Stimulated activated CD4-positive, alpha-beta T cell treated with anti-CD3 and anti-CD28 coated beads, TNF-alpha, amount 100 ng/mL, for 1 hour (primary cell): ENCODE measurements at places on chromosomes 6 and 20.

GRCh38 chr6:46891252-46891795, 30.4 kb downstream of the ADGRF5 start:
- DNase-seq: no peak

DNA sequence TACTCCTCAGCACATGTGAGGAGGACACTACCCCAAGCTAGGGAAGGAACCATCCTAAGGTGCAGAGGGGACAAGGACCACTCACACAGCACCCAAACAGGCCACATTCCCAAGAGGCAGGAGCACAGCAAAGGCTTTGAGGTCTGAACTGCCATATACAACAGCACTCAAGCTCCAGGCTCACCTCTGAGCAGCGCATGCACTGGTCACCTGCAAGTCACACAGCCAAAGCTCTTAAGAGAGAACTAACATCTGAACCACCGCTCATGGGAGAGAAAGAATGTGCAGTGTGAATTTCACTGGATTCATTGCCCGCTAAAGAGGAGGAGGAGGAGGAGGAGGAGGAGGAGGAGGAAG, 31.0 kb downstream of the NPEPL1 start:
- DNase-seq: no peak

DNA sequence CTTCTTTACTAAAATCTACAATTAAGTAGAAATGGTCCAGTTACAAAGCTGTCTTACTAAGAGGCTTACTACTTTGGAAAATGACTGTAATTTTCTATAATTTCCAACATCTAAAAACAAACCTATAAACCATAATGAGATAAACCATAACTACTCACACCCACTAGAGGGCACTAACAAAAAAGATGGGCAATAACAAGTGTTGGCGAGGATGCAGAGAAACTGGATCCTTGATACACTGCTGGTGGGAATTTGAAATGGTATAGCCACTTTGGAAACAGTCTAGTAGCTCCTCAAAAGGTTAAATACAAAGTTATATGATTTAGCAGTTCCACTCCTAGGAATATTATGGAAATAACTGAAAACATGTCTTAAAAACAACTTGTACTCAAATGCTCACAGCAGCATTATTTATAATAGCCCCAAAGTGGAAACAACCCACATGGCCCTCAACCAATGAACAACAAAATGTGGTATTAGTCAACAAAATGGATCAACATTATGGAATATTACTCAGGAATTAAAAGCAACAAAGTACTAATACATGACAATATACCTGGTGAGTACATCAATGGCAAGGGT, 50.6 kb downstream of the GJA10 start:
- DNase-seq: no peak

- no peak for DNase-seq
These were observed 381.1 kb upstream of the ZFP64 start for GRCh38 chr20:52572687-52573086.

- no peak for DNase-seq
These were observed 34.7 kb downstream of the SOBP start for GRCh38 chr6:107524626-107525025.

DNA sequence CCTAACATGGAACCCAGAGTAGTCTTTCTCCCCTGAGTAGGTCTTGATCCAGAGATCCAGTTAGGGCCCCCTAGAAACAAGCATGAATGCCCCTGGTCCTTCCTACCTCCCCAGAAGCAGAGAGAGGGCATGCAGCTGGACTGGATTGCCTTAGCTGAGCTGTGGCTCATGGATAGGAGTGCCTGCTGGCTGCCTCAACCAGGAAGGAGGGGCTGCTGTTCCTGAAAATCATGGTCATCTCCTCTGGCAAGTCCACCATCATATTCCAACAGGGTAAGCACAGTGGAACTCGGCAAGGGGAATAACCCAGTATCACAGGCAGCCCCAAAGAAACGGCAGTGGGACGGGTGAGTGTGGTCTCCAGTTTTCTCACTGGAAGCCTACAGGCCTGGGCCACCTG, 53.1 kb upstream of the ENTPD6 start:
- DNase-seq: no peak

DNA sequence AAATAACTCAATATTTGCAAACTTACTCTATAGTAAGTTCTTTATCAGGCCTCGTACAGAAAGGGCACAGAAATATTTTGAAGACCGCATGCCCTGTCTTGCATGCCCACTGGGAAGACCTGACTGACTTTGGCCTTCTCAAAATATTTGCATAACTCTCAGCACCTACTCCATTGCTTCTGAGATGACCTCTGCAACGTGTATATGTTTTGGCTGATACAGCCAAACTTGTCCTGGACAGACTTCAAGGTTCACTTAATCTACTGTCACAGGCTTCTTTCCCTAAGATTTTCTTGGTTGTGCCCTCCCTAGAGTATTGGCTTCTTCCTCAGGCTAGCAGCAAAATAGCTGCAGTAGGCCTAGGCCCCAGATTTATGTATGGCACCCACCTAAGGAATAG, 21.5 kb upstream of the SERINC3 start:
- DNase-seq: no peak

DNA sequence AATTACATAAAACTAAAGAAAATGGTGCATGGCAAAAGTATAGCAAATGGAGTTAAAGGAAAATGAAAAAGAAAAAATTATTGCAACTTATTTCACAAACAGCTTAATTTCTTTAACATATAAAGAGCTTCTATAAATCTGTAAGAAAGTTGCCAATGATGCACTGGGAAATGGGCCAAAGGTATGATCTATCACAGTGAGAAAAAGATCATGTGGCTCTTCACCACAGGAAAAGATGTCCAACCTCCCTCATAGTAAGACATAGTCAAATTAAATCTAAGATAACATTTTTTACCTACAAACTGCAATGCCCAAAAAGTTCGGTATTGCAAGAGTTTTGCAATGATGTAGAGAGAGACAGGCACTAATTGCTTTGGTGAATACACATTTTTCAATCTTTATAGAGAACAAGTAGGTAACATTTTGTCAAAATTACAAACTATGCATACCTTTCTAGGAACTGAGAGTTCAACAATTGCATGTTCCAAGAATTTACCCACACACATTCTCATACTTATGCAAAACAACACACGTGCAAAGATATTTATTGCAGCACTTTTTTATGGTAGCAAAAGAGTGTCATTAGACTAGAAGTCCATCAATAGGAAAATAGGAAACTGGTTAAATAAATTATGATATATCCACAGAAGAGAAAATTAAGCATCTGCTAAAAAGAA, 372.6 kb downstream of the QKI start:
- no peak for DNase-seq

DNA sequence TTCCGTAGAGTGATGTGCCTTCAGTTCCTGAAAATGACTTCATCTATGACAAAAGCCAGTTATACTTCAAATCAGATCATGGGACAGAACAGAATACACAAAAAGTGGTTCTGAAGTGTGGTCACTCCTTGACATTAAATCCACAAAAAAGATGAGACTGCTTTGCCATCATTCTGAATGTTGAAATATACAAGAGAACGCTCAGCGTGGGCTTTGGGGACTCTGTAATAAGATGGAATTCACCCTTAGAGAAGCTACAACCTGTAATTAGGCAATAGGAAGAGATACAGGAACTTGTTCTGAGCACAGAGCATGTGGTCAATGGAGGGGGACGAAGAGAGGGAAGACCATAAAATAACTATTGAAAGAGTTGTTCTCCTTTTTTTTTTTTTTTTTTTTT, 184.3 kb downstream of the CARMIL1 start:
- DNase-seq: no peak

DNA sequence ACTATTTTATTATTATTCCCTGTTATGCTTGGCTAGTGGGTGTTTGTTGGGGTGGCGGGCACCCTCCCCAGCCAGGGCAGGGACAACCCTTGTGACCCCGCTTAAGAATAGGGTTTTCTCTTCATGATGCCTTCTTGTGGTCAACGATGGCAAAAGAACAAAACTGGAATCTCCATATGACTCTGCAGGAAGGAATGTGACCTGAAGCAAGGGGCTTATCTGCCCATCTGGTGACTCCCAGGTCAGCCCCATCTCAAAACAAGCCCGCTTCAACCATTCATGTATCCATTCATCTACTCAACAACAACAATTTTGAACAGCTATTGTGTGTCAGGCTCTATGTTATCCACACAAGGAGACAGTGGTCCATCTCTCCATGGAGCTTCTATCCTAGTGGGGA, 30.9 kb upstream of the TGM6 start:
- DNase-seq: no peak

- no peak for DNase-seq
These were observed 130.1 kb upstream of the DST start for GRCh38 chr6:56772737-56773184.

DNA sequence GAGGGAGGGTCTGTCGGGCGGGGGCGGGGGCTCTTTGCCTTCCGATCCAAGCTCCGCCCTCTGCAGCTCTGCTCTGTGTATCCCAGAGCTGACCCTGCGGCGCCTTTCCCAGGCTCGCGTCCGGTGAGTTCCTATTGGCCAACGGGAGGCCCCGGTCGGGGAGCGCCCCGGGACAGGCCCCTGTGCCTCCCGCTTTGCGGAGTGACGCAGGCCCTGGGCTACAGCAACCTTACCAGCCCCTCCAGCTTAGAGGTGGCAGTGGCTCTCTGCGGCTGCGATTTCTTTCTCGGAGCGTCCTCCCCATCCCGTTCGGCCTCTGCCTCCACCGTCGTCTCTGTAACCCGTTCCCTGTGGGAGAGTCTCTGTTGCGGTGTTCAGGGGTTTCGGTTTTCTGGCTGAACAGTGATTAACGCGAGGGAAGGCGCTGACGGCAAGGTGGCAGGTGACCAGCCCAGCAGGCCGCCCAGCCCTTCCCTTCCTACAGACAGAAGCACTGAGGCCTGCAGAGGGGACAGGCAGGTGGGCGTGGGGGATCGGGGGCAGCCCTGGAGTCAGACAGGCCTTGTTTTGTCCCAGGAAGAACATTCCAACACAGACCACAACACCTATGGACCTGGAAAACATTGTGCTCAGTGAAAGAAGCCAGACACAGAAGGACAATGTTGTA, 18.1 kb upstream of the CEBPB start:
- no peak for DNase-seq

DNA sequence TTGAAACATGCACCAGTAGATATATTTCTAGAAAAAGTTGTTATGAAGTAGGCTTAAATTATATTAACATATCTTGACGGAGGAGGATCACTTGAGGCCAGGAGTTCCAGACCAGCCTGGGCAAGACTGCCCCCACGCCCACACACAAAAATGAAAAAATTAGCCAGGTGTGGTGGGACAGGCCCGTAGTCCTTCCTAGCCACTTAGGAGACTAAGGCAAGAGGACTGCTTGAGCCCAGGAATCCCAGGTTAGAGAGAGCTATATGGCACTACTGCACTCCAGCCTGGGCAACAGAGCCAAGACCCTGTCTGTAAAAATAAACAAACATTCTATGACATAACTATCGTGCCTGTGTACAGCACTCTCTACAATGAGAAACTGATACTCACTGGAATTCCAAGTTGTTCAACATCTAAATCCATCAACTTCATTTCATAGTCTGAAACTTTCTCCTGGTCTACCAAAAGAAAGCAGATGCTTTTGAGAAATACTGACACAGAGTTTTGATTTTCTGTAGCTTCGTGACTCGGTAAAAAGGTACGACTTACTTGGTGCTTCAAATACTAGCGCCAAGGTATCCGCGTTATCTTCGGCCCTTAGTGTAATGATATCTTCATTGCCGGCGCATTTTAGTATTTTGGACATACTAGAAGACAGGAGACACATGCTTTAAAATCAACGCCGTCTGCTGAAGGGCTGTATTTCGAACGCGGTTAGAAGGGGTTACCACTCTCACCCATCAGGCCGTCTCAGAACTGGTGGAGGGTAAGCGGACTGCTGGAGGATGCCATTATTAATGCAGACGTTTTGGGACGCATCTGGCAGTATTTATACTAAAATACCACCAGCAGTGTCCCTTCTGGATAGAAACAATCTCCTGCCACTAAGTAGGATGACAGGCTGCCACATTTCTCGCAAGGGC, 1.3 kb downstream of the PCNA start:
- no peak for DNase-seq

DNA sequence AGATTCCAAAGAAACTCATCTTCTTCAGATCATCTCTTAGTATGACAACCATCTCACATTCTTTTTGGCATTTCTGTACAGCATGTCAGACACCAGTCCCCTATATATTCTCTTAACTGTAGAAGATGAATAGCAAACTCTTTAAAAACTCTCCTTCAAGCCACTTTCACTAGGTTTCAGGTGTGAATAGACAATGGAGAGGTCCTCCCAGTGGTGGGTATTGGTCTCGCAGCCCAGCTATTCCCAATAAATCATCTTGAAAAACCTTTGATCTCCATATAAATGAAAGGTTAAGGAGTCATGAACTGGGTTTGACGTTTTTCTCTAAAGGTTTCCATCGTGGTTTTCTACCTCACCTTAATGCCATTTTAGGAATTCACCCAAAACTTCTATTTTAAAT, 180.0 kb downstream of the GJA1 start:
- no peak for DNase-seq

- DNase-seq: no peak
These were observed 31.2 kb downstream of the CEP43 start for GRCh38 chr6:167030222-167031072.
